ENCODE measurements at places on chromosomes 16 and 17.

- DNase-seq: peak; percentile 62
Observed at GRCh38 chr17:8821446-8822105, 22.4 kb upstream of the MFSD6L start.

- no peak for DNase-seq
Observed at GRCh38 chr17:79748295-79749099, 17.8 kb downstream of the ENPP7 start.

GRCh38 chr16:82201351-82201750 is 31.3 kb upstream of the MPHOSPH6 start:
- no peak for DNase-seq

DNA sequence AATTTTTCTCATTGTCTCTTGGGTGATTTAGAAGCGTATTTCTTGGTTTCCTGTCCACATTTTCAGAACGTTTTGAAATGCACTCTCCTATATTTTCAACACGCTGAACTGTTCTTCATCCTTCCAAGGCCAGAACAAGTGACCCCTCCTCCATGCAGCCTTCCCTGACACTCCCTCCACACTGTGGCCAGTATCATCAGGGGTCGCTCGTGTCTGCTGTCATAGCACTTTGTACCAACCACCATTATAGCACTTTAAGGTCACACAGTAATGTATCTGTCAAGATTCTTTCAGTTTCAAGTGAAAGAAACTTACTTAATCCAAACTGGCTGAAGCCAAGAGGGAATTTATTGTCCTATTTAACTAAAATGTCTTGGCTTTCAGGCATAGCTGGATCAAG is 17.5 kb upstream of the IL21R start:
- DNase-seq: no peak

DNA sequence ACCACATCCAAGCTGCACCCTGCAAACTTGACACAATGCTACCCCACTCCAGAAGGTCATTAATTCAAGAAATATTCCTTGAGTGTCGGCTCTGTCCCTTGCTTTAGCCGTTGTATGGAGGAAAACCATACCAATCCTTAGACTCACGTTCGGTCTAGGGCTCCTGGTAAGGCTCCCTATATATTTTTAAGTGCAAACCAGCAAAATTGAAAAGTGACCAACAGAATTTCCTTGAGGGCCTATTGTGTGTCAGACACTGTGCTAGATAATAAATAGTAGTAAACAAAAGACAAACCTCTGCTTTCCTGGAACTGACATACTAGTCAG is 390 bp upstream of the BBS2 start:
- DNase-seq: no peak

DNA sequence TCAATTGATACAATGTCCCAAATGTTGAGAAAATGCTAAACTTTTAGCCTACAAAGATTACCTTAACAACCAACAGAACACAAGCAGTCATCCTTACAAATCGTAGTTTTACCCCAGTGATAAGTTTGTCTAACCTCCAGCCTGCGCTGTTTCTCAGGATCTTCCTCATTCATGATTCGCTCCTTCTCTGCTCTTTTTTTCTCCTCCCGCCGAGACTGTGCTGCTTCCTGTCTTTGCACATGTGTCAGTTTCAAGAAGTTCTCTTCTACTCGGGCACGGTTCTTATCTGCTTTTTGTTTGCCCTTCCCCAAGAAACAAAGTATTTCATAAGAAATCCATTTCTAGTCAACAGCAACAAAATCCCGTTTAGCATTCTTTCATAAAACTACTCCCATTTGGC is 10.2 kb upstream of the STRADA start:
- DNase-seq: no peak

DNA sequence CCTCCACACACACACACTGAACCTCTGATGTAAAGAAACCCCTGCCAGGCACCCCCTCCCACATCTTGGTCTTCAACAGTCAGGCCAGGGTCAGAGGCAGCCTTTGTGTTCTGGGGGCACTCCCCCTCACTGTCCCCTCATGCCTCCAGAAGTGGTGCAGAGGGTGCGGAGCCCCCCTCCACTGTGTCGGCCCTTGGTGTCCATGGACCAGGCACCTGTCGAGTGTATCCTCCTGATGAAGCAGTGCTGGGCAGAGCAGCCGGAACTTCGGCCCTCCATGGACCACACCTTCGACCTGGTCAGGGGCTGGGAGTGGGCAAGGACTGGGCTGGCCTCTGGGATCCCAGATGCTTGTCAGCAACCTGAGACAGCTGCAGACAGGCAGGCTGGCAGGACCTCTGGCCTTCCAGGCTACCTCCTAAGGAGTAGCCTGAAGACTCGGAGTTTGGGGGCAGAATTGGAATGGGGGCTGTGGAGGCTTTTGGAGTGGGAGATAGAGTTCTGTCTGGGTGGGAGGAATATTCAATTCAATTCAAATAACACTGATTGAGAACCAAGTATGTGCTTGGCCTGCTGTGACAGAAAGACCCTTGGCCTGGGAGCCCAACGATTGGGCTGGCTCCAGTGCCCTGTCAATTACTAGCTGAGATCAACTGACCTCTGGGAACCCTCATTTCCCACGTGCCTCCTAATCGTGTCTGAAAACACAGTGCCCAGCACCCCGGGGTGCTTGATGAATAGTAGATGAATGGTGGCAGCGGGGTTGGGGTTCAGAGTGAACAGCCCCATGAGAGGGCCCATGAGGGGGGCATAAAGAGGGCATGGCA is 11.5 kb downstream of the GUCY2D start:
- DNase-seq: no peak

GRCh38 chr16:4247460-4247784 is 5.5 kb upstream of the SRL start:
- DNase-seq: no peak

DNA sequence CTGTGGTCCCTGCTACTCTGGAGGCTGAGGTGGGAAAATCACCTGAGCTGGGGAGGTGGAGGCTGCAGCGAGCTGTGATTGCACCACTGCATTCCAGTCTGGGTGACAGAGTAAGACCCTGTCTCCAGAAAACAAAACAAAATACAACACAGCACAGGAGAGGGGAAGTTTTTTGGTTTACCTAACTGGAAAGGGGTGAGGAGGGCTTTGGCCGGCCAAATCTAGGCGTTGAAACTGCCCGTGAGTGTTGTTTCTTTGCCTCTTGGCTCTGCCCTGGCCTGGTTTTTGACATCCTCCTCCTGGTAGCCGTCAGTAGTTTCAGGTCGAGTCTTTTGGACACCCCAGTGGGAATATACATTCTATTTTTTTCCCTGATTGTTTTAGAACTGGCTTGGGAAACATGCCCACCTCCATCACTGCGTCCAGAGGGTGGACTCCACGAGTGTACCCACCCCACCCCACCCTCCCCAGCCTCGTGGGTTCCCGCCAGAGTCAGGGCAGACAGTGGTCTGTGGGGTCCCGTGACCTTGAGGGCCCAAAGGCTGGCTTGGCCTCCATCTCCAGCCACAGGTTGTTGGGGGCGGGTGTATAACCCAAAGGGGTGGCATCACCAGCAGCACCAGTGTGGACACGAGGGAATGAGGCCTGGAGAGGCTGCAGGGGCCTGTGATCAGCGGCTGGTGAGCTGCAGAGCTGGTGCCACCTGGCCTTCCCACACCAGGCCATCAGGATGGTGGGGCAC is 42.7 kb downstream of the NT5M start:
- DNase-seq: peak; percentile 45

DNA sequence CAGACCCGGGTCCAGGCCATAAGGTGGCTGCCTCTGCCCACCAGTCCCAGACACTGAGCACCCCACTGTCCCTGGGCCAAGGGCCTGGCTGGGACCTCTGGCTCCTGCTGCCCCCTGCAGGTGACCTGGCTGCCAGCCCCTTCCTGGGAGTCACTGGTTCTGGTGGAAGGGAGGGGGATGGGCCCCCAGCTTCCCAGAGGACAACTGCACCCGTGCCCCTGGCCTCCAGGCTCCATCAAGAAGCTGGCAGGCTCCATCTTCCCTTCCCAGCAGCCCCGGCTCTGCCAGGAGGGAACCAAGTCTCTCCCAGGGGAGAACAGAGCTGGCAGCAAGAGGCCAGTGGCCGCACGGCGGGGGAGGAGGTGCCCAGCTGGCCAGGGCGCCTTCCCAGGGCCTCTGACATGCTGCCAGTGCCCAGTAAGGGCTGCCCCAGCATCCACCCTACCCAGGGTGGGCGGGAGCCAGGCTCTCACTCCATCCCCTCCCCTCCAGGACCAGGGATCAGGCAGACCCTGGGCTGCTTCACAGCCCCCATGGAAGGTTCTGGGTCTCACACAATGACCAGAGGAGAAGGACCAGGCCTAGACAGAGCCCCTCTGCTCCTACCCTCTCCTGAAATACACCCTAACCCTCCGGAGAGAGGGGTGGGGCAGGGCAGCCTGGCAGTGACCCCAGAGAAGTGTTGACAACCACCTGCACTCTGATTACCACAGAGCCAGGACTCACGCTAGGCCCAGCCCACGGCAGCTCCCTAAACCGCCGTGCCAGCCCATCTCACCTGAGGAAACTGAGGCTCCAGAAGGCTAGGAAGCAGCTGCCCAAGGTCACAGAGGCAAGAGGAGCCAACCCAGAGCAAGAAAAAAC is 3.6 kb downstream of the CLUH start:
- DNase-seq: no peak

GRCh38 chr17:75553295-75554110 is 28.0 kb downstream of the LLGL2 start:
- DNase-seq: no peak

DNA sequence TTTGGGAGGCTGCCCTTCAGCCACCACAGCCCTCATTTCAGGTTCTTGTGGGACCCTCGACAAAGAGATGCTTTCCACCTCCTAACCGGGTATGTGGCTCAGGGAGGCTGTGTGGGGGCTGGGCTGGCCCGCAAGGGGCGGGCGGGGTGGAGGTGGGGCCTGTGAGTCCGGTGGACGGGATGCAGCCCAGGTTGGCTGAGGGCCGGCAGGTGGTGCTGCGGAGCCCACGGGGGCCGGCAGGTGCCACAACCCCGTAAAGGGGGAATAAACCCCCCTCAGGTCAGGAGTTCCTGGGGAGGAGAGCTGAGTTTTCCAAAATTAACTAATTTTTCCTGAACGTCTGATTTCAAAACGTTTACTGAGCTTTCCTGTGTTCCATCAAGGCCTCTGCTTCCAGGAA is 4.9 kb upstream of the CIAO3 start:
- no peak for DNase-seq

DNA sequence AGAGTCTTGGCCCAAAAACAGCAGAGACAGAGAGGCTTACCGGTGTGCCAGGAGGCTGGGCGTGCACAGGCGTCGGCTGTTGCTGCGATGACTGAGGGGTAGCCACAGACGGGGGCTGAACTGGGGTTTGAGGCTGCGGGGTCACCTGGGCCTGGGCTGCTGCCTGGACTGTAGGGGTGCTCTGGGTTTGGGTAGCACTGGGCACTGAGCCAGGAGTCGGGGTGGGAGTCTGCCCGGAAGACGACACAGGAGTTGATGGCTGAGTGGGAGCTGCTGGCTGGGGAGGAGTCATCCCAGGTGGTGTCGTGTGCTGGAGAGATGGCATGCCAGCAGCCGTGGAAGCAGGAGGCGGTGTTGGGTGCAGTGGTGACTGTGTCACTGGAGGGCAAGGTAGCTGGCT is 53.2 kb upstream of the TRAP1 start:
- no peak for DNase-seq

- DNase-seq: no peak
Observed at GRCh38 chr17:58330997-58331814, 2.6 kb upstream of the TSPOAP1 start.

GRCh38 chr17:6096201-6097004 is 26.2 kb downstream of the WSCD1 start:
- DNase-seq: no peak

GRCh38 chr17:57988301-57989250 is 522 bp upstream of the VEZF1 start:
- no peak for DNase-seq

GRCh38 chr17:62882284-62882683 is 74.2 kb upstream of the MARCHF10 start:
- DNase-seq: no peak

DNA sequence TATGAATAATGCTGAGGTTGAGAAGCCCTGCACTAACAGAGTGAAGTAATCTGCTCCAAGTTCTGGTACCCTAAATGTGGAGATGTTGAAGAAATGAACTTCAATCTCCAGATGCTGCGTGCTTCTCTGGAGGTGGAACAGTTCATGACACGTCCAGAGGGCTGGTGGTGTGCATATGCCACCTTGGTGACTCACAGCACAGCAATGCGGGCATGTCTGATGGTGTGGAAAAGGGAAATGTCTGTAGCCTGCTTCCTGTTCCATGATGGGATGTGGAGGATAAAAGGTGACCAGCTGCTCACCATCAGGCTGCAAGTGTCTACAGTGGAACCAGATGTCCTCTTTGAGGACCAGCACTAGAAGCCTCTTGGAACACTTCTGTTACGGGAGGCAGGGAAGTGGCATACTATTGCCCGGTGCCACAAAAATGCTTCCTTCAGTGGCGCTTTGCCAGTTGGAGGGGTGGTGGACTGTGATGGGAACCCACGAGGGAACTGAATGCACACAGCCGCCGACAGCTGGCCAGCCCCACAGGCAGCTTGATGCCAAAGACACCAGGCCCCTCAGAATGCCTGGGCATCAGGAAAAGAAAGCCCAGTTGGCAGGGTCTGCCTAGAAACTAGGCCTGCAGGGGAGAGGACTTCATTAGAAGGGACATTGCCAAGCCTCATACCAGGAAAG is 19.9 kb downstream of the SNX11 start:
- DNase-seq: peak; percentile 49

DNA sequence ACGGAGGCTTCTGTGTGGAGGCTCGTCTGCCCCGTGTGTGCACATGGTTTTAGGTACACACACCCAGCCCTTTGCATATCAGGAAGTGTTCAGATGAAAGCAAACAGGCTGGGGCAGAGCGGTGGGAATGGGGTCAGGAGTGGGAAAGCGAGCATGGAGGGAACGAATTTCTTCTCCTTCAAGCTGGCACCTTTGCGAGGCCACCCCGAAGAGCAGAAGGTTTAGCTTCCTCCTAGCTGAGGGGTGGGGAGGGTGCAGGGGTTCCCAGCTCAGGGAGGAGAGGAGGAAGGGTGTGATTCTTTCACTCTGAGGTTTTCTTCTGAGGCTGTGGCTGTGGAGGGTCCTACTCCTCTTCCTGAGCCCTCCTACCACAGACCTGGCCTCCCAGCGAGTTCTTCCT is 83.6 kb downstream of the ABR start:
- DNase-seq: no peak

DNA sequence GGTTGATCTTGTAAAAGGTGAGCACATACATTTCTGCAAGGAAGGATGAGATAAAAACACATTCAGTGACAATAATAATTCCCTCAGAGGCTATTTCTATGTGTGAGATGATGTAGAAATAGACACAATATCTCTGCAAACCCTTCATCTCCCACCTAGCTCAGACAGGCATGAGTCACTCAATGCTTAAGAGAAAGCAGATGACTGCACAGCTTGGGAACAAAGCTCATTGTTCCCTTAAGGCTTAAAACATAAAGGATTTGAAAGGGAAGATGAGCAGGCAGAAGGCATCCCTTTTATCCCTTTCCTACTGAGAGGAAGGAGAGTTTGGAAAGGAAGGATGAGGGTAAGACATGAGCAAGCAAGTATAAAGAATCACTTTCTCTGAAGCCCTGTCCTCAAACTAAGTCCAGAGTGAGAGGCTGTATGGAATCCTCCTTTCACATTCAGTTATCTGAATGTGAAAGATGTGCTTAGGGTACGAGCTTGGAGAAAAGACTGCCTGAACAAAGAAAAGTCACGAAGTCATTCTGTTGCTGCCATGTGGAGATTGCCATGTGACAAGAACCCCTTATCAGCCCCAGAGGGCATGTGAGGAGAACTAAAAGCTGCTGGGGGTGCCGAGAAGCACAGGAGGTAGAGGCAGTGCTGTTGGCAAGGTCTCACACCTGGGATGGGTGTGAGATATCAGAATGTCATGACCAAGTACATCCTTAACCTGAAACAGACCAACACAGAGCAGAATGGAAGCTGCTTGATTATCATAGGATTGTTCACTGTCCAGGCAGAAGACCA is 58.2 kb downstream of the CNTNAP4 start:
- DNase-seq: no peak

- DNase-seq: no peak
Observed at GRCh38 chr17:41578971-41579370, 7.1 kb upstream of the KRT9 start.
